DMS153 (cell line): ENCODE measurements at places on chromosomes 3 and 15.

DNA sequence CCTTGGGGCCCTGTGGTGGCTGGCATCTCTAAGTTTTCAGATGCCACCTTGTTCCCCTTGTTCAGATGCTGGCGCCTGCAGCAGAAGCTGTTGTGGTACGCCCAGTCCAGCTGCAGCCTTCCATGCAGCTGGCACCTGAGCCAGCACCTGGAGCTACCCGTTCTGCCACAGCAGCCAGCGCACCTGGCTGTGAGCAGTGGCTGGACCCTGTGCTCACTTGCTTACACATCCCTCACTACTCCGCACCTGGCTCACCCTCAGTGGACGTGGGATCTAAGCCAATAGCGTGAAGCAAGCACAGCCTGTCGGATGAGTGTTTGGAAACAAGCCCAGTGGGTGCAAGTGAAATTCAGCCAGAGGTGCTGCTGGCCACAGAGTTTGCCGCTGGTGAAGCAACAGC is 607.5 kb upstream of the BCHE start:
- DNase-seq: no peak

DNA sequence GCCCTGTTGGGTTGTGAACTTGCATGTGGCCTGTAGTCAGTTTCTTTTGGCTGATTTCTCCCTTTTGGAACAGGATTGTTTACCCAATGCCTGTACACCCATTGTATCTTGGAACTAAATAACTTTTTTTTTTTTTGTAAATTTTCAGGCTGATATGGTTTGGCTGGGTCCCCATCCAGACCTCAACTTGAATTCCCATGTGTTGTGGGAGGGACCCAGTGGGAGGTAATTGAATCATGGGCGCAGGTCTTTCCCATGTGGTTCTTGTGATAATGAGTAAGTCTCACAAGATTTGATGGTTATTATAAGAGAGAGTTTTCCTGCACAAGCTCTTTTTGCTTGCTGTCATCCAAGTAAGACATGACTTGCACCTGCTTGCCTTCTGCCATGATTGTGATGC is 253.8 kb upstream of the GBE1 start:
- DNase-seq: no peak

DNA sequence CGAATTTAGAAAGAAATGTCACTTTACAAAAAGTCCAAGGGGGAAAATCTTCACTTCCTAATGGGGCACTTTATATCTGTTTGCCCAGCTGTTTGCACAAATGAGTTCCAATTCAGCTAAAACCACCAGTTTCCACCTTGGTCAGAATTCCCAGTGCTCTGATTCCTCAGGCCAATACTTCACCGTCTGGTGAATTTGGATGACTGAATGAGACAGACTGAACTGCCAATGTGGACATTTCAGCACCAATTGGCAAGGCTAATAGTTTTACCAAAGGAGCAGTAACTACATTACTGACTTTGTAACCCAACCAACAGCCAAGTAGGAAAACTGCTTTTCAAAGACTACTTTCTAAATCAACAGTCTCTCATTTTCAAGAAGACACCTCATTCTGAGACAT is 51.8 kb downstream of the ABI3BP start:
- no peak for DNase-seq

DNA sequence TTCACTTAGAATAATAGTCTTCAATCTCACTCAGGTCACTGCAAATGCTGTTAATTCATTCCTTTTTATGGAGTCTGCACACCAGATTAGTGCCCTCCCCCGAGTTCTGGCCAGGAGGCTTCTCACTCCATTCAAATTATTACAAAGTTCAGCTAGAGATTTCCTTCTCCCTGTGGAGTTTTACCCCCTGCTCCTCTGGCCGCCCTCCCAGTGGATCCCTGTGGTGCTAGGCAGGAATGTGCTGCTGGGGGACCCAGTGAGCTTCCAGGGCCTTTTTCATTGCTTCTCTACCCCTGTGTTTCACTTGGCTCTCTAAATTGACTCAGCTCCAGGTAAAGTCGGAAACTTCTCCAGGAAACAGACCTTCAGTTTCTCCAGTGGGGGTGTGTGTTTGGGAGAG is 42.7 kb upstream of the CD200R1L start:
- no peak for DNase-seq

- DNase-seq: no peak
These were observed 40.7 kb downstream of the TMEM212 start for GRCh38 chr3:171883893-171884279.

- DNase-seq: no peak
These were observed 104.6 kb upstream of the SELENOK start for GRCh38 chr3:53996141-53996874.

- DNase-seq: no peak
These were observed 17.8 kb downstream of the TBL1XR1 start for GRCh38 chr3:177179281-177180067.

DNA sequence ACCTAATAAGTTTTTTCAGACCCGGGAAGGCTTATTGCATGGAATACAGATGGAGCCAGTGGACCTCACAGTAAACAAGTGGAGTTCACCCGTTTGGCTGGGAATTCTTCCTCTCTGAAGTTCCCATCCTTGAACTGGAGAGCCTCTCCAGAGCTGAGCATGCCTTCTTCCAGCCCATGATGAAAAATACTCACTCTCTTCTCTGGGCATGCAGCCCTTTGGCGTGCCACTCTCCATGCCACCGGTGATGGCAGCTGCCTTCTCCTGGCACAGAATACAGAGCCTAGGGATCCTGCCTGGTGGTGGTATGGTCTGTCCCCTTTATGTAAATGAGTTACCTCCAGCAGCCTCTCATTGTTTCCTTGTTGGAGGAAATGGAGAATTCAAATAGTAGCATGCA is 150.8 kb downstream of the LEKR1 start:
- no peak for DNase-seq

DNA sequence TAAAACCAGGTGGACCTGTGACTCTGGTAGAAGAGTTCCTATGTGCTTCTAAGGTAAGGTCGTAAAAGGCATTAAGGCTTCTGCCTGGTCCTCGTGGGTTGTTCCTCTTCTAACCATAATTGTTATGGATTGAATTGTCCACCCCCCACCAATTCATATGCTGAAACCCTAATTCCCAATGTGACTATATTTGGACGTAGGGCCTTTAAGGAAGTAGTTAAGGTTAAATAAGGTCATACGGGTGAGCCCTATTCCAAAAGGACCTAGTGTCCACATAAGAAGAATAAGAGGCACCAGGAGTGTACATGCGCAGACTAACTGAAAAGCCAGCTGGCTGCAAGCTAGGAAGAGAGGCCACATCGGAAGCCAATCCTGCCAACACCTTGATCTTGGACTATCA is 1.9 kb downstream of the ADPGK start:
- no peak for DNase-seq

DNA sequence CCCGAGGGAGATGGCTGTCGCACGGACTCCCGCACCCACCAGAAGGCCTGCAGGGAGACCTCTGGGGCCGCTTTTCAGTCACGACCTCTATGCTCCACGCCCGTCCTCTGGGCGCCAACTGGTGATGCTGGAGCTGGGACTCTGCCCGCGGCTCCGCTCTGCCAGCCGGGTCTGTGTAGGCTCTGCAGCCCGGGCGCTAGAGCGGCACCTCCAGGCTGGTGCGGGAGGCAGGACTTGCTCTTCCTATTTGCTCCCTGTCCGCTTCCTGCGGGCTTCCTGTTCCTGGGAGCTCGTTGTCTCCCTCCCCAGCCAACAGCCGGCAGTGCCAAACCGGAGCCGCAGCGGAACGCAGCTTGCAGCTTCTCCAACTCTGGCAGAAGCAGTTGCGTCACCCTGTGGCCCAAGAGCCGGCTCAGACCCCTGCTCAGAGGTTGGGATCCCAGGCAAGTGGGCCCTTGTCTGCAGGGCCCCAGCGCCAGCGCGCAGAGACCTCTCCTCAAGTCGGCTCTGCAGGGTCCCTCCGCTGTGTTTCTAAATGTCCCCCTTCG is 285.9 kb downstream of the XXYLT1 start:
- peak; percentile 80 for DNase-seq

DNA sequence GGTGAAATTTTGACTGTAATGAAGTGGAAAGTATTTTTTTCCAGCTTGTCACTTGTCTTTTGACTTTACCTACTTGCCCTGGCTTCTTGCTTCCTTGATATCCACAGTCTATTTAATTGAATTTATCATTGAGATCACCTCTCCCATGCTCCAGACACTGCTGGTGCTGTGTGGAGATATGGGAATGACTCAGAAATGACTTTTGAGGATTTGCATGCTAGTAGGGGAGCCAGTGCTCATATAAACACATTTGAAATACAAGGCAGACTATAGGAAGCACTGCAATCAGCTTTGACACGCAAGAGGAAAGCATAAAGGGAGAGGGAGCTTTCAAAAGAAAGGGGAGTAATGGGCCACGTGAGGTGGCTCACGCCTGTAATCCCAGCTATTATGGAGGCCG is 7.3 kb upstream of the TRPM1 start:
- DNase-seq: no peak

- DNase-seq: no peak
These were observed 12.7 kb upstream of the TOPBP1 start for GRCh38 chr3:133674290-133674919.

DNA sequence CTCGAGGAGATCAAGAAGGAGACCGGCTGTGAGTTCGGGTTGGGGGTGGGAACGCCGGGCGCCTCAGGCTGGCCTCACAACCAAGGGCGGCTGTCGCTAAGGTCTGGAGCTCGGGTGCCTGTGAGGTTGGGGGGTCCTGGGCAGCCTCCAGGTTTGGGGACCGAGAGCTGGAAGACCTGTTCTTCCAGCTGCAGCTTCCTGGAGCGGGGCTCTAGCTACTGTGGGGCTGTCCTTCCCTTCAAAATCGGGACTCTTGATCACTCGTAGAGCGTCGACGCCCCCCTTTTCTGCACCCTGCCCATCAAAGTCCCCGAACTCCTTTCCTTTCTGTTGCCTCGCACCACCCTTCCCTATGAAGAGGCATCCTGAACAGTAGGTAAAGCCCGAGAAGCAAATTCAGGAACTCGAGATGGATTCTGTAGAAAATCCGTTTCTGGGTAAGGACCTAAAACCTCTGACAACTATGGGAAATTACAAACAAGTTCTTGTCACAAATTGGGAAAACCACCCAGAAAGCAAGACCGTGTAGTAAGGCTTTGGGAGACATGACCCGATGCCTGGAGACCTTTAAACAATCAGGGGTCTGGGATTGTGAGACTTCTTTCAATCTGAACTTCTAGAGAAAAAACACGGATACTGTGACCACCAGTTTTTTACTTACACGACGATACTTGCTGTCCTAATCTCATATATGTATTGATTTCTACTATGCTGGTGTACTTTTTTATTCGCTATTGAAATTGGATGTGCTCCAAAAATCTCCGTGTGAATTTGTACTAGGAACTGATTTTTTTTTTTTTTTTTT is 556 bp downstream of the CHP1 start:
- DNase-seq: no peak

GRCh38 chr15:99443056-99443756 is 122.6 kb upstream of the MEF2A start:
- DNase-seq: no peak

DNA sequence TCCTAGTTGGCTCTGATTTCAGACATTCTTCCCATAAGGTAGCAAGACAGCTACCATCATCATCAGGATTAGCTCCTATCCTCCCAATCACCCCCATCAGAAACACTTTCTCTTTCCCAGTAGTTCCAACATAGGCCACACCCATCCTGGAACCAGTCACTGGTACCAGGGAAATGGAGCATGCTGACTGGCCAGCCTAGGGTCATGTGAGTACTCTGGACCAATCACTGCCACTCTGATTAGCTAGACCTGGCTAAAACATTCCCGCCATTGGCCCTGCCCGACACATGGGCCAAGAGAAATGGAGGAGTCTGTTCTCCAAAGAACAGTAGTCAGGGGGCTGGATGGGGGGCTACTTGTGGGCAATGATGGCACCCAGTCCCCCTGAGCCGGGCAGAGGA is 12.4 kb downstream of the EFCC1 start:
- no peak for DNase-seq

DNA sequence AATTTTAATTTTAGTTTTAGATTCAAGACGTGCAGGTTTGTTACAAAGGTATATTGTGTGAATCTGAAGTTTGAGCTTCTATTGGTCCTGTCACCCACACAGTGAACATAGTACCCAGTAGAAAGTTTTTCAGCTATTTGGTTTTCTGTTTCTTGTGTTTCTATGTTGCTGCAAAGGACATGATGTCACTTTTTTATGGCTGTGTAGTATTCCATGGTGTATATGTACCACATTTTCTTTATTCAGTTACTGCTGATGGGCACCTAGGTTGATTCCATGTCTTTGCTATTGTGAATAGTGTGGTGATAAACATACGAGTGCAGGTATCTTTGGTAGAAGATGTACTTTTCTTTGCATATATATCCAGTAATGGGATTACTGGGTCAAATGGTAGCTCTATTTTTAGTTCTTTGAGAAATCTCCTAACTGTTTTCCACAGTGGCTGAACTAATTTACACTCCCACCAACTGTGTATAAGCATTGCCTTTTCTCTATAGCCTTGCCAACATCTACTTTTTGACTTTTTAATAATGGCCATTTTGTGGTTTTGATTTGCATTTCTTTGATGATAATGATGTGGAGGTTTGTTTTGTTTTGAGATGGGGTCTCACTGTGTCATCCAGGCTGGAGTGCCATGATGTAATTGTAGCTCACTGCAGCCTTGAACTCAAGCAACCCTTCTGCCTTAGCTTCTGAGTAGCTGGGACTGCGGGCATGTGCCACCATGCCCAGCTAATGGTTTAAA is 43.9 kb downstream of the LIMD1 start:
- no peak for DNase-seq

DNA sequence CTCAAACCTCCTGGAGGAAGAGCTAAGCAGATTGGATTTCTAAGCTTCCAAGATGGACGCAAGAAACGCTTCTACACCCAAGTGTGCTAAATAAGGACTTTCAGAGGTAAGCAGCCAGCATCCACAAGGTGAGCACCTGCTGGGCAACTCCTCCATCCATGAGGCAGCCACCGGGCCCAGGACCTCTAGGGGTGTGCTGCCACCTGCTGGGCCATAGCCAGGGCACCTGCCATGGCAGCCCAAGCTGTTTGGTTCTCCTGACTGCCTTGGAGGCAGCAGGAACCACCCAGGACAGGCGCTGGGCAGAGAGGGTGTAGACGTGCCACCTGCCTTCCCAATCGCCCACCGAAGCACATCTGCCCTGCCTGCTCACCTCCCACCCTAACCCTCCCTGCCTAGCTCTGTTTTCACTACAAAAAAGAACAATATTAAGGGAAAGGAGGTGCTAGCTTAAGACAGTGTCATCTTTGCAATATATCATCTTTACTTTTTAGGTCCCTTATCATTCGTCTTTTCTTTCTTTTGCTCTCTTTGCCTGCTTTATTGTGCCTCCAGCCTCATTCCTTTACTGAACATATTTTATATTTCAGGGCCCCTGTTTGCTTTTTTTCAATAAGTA is 12.9 kb downstream of the C15orf62 start:
- peak; percentile 29 for DNase-seq

DNA sequence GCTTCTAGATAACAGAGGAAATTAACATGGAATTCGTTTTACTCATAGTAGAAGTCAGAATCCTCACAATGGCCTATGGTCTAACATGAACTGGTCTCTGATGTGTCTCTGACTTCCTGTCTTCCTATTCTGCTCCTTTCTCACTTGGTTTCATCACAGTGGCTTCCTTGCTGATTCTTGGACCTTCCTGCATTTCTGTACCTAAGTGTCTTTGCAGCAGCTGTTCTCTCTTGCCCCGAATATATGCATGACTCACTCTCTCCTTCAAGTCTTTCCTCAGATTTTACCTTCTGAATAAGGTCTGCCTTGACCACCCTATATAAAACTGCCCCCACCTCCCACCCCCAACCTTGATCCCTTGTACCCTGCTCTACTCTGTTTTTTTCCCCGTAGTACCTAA is 14.1 kb downstream of the ARL13B start:
- DNase-seq: no peak

GRCh38 chr3:143261848-143262247 is 142.3 kb downstream of the CHST2 start:
- DNase-seq: no peak
